BE2C (cell line): ENCODE measurements at places on chromosomes 13 and 19.

GRCh38 chr13:110262082-110262436, 44.9 kb downstream of the COL4A1 start:
- DNase-seq: no peak

DNA sequence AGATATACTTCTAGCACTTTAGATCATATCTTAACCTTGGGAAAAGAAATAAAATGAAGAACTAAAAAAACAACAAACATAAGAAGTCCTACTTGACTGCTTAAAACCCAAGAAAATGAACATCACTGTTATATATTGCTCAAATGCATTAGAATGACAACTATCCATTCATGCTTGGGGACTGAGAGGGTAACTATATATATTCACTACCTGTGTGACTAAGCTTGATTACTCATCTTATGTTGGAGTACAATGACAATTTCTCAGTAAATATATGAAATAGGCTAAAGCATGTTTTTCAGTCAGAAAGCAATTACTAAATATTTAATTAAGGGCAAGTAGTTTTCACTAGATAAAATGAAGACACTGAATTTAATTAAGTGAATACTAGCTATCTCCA, 40.1 kb downstream of the ZC3H13 start:
- DNase-seq: no peak

- DNase-seq: no peak
Measured at GRCh38 chr19:50629801-50630200, 9.9 kb downstream of the SYT3 start.

GRCh38 chr13:54884682-54885081, 1856.1 kb downstream of the OLFM4 start:
- DNase-seq: no peak

GRCh38 chr13:46659413-46660065, 106.6 kb downstream of the LRCH1 start:
- DNase-seq: no peak

GRCh38 chr13:75581874-75582640, 32.5 kb downstream of the UCHL3 start:
- DNase-seq: no peak
